Activated T-cell treated with anti-CD3 and anti-CD28 coated beads, Interleukin-2, amount 50 U/mL, for 72 hours (primary cell): ENCODE measurements at places on chromosomes 16 and 17. TPM values are rescaled to one million over a fixed set of nuclear protein-coding genes. Genes with fewer than 3 reads are reported as not detected.

DNA sequence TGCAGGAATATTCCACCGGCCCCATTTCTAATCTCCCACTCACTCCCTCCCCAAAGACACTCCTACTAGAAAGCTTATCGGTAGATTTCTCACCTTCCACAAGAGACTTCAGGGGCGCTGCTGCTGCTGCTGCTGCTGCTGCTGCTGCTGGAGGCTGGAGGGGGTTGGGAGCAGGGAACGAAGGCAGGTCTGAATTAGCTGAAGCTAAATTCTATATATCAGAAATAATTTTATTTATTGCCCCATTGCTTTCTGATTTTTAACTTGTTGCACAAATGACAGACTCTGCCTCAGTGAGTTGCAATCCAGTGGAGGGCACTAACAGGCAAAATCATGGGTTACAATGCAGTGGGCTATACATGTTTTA is 25.8 kb upstream of the HLF start:
- H3K27me3 ChIP-seq: peaks cover 37% of the 10 kb centered on the region
- H3K36me3 ChIP-seq: no peaks in the 10 kb centered on the region
- no peak overlapping the region for H3K27ac ChIP-seq
- peaks cover 20% of the 10 kb centered on the region for H3K4me1 ChIP-seq
- peak overlapping the region; percentile 83 for H3K4me3 ChIP-seq

PRSS27 gene
- total RNA-seq: 7.6 TPM

- H3K4me3 ChIP-seq: no peak overlapping the region
- DNase-seq: no peak
- H3K27ac ChIP-seq: no peak overlapping the region
Observed at GRCh38 chr16:56349086-56349415, 76.3 kb downstream of the AMFR start.

DNA sequence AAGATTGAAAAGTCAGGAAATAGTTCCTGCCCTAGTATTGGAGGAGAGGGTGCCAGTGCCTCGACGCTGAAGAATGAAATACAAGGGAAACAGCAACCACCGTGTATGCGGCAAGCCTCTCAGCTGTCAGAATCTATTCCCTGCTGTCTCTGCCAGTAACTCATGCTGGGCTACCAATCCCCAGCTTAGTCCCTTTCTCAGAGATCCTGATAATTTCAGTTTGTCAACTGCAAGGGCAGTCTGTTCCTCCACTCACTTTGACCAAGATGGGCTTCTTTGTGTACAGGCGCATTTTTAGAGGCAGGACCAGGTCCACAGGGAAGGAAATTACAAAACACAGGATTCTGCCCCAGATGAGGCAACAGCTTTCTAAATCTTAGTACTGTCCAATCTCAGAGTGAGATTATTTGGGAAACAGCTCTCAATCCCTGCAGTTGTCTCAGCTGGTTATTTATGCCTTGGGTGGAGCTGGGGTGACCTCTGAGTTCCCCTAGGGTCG is 1.3 kb downstream of the NQO1 start:
- H3K4me1 ChIP-seq: peaks cover 50% of the 10 kb centered on the region
- no peaks in the 10 kb centered on the region for H3K27me3 ChIP-seq
- H3K27ac ChIP-seq: no peak overlapping the region
- H3K36me3 ChIP-seq: no peaks in the 10 kb centered on the region
- H3K4me3 ChIP-seq: peak overlapping the region; percentile 94
- DNase-seq: no peak

- peaks cover 9% of the 10 kb centered on the region for H3K36me3 ChIP-seq
- DNase-seq: no peak
- H3K27ac ChIP-seq: no peak overlapping the region
Observed at GRCh38 chr17:68539548-68540467, 27.6 kb downstream of the PRKAR1A start.

ST6GALNAC1 gene
- 0.44 TPM for total RNA-seq

FA2H gene
- total RNA-seq: not detected

DNA sequence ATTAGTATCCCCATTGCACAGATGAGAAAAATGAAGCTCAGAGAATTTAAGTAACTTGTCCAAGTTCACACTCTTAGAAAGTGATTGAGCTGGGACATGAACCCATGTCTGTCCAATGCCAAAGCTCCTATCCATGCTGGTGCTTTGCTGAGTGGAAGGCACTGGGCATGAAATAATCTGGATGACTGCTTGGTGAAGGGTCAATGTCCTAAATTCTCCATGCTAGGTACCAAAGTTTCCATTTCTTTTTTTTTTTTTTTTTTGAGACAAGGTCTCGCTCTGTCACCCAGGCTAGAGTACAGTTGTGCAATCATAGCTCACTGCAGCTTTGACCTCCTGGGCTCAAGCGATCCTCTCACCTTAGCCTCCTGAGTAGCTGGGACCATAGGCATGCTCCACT is 153.6 kb upstream of the ERCC4 start:
- no peak for DNase-seq
- H3K27ac ChIP-seq: no peak overlapping the region
- no peak overlapping the region for H3K4me3 ChIP-seq
- H3K27me3 ChIP-seq: no peaks in the 10 kb centered on the region
- no peaks in the 10 kb centered on the region for H3K36me3 ChIP-seq

GCGR gene
- not detected for total RNA-seq

DNA sequence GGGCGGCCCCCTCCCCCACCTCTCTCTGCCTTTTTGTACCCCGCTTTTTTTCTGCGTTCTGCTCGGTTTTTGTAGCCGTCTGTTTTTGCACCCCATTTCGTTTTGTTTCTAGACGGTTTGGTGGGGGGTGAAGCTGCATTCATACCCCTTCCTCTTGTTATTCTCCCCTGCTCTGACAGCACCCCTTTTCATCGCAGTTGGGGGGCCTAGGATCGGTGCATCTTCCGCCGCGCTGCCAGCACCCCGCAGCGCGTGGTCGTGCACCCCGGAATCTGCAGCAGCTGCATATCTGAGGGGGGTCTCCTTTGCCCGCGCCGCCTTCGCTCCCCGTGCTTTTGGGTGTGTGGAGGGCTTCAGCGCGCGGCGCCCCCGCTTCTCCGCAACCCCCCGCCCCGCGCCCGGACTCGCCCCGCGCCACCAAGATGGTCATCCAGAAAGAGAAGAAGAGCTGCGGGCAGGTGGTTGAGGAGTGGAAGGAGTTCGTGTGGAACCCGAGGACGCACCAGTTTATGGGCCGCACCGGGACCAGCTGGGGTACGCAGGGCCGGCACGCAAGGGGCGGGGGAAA is 455 bp downstream of the ATP1B2 start:
- H3K4me1 ChIP-seq: peaks cover 17% of the 10 kb centered on the region
- H3K27ac ChIP-seq: no peak overlapping the region
- peaks cover 45% of the 10 kb centered on the region for H3K27me3 ChIP-seq
- peak overlapping the region; percentile 85 for H3K4me3 ChIP-seq
- H3K36me3 ChIP-seq: no peaks in the 10 kb centered on the region

DNA sequence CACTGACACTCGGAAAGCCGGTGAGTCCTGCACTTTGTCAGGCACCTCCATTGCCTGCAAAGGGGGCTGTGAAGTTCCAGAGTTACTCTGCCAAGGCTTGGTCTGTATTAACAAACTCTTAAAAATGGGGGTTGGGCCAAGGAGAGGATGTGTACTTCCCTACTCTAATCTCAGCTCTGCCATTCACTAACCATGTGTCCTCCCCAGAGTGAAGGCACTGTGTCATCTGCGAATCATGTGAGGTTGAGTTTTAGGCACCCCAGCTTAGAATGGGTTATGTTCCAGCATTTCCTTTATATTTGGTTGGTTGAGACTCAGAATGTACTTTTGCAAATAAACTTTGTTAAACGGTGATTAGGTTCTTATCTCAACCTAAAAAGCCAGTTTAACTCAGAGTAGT is 24.9 kb downstream of the ERCC4 start:
- H3K27me3 ChIP-seq: no peaks in the 10 kb centered on the region
- H3K4me1 ChIP-seq: peaks cover 4% of the 10 kb centered on the region
- H3K4me3 ChIP-seq: no peak overlapping the region

SOX8 gene
- total RNA-seq: 2.1 TPM

DNA sequence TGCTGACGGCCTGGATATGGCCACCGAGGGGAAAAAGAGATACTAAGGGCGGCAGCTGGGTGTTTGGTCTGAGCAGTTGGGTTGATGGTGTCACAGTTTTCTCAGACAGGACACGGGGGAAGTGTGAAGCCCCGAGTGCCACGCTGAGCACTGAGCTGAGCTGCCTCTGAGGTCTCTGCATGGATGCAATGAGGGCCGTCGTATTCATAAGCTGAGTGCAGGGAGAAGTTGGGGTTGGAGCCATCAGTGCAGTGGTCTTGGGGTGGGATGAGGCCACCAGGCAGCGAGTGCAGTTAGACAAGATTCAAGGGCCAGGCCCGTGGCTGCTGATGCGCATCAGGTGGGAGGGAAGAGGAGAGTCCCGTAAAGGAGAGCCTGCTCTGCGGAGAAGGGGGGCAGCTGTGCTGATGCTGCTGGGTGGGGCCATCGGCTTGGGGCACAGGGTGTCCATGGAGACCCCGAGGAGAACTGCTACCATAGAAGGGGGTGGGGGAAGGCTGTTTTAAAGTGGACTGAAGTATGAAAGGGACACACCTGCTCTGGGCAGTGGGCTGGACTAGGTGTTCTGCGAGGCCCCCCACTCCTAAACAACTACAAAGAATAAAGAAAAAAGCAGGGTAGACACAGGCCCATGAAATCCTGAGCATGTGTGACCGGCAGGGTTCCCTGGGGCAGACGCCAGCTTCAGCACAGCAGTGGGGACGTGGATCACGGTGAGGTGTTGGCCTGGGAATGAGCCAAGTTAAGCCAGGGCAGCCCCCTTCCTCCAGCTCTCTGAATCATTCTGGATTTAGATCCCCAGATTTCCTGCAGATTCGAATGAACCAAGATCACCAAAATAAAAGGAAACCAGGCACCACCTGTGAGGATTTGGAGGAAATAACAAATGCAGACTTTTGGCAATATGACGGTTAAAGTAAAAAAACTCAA is 19.7 kb downstream of the IL34 start:
- H3K4me3 ChIP-seq: no peak overlapping the region
- no peaks in the 10 kb centered on the region for H3K36me3 ChIP-seq
- no peaks in the 10 kb centered on the region for H3K27me3 ChIP-seq
- no peak overlapping the region for H3K27ac ChIP-seq

DECR2 gene
- total RNA-seq: 7.5 TPM

DNA sequence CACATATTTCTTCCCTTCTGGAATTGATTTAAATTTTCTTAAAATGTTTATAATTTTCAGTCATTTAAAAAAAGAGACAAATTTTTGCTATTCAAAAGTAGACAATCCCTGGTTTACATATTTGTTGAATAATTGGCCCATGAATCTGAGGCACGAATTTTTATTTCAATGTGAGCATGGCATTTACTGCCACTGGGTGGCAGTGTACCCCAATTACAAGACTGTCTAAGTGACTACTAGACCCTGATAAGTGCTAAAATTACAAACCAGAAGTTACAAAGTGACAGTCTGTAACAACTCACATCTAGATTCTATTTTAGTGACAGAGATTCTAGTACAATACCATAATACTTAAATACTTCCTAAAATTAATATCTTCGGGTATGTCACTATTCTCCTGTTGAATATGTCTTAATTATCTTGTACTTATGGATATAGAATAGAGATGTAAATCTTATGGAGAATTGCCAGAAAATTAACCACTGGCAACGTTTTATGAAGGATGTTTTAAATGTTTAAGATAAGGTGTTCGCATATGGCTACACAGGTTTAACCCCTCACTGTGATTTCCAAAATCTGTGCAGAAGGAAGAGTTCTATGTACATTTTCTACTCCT is 235.8 kb downstream of the MAP2K4 start:
- H3K36me3 ChIP-seq: no peaks in the 10 kb centered on the region
- no peak overlapping the region for H3K27ac ChIP-seq
- H3K4me3 ChIP-seq: no peak overlapping the region

- H3K36me3 ChIP-seq: peaks cover 61% of the 10 kb centered on the region
- DNase-seq: no peak
- peak overlapping the region; percentile 45 for H3K27ac ChIP-seq
Observed at GRCh38 chr17:35514564-35514963, 22.9 kb downstream of the SLFN12L start.

DNA sequence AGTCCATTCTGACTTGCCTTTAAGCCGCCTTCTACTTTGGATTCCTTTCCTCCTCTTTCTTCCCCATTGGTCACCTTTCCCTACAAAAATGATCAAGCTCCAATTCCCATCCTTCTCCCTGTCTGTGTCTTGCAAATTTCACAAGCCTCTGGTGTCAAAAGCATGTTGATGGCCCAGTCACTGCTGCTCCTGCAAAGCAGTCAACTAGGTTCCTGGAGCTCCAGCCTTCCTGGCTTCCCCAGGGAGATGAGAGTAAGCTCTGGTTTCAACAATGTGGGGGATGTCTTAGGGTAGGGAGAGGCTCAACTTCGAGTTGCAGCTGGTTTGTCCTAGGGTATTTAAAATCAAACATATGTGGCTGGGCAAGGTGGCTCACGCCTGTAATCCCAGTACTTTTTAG is 36.1 kb upstream of the HELZ start:
- no peaks in the 10 kb centered on the region for H3K4me1 ChIP-seq
- H3K36me3 ChIP-seq: no peaks in the 10 kb centered on the region
- H3K4me3 ChIP-seq: no peak overlapping the region
- no peak overlapping the region for H3K27ac ChIP-seq
- DNase-seq: no peak
- H3K27me3 ChIP-seq: no peaks in the 10 kb centered on the region

DNA sequence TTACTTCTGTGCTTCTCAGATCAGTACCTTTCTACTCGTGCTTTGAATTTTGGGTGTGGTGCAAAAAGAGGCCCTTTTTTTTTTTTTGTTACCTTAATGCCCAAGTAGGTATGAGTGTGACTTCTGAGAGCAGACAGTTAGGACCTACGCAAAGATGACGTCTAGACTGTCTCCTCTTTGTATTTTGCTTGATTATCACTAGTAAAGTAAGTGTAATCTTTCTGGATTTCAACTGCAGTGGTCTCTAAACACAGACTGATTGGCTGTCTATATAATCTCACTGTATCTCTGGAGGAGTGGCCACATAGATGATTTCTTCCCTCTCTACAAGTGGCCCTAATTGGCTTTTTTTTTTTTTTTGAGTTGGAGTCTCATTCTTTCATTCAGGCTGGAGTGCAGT is 11.5 kb upstream of the CDK5R1 start:
- no peak overlapping the region for H3K27ac ChIP-seq
- peaks cover 30% of the 10 kb centered on the region for H3K36me3 ChIP-seq
- no peaks in the 10 kb centered on the region for H3K4me1 ChIP-seq
- no peak overlapping the region for H3K4me3 ChIP-seq
- no peaks in the 10 kb centered on the region for H3K27me3 ChIP-seq
- DNase-seq: no peak

DHRS7C gene
- total RNA-seq: not detected
